Foreskin keratinocyte (primary cell): ENCODE measurements at places on chromosomes 12 and 14. TPM values are rescaled to one million over a fixed set of nuclear protein-coding genes. Genes with fewer than 3 reads are reported as not detected.

DNA sequence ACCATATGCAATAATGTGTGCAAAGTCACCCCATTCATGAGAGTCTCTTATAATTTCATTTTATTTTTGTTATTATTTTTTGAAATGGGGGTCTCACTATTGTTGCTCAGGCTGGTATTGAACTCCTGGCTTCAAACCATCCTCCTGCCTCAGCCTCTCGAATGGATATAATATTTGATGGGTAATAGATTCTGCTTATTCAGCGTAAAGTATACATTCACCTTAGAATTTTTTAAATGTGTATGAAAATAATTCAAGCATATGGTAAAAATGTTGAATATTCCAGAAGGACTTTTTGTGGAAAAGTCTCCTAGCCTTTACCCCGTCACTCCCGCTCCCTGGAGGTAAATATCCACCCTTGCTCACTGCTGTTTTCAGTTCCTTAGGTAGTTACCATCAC is 23.4 kb upstream of the SSPN start:
- DNase-seq = no peak

DNA sequence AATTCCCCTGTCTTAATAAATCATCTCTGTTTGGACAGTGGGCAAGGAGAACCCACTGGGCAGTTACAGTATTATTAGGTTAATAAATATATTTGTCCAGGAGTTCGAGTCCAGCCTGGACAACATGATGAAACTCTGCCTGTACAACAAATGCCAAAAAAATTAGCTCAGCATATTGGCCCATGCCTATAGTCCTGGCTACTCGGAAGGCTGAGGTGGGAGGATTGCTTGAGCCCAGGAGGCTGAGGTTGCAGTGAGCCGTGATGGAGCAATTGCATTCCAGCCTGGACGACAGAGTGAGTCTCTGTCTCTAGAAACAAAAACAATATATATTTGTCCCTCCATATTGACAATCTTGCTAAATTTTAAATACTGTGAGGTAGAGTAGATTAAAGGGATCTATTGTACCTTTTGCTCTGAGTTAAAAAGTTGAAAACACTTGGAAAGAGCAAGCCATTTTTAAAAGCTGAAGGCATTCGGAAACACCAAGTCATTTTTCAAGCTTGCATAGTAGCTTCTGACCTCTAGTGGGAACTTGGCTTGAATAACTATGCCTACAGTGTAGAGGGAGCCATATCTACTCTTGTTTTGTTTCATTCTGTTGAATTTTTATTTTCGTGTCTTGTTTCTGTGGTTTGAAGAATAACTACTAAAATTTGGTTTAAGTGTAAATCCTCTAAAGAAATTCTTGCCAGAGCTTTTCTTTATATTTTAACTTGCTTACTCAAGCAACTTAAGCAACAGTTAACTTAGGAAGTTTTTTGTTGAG is 14.6 kb upstream of the EEA1 start:
- no peak for DNase-seq

GRCh38 chr14:87829543-87829942 is 163.4 kb downstream of the GALC start:
- DNase-seq = no peak

DNA sequence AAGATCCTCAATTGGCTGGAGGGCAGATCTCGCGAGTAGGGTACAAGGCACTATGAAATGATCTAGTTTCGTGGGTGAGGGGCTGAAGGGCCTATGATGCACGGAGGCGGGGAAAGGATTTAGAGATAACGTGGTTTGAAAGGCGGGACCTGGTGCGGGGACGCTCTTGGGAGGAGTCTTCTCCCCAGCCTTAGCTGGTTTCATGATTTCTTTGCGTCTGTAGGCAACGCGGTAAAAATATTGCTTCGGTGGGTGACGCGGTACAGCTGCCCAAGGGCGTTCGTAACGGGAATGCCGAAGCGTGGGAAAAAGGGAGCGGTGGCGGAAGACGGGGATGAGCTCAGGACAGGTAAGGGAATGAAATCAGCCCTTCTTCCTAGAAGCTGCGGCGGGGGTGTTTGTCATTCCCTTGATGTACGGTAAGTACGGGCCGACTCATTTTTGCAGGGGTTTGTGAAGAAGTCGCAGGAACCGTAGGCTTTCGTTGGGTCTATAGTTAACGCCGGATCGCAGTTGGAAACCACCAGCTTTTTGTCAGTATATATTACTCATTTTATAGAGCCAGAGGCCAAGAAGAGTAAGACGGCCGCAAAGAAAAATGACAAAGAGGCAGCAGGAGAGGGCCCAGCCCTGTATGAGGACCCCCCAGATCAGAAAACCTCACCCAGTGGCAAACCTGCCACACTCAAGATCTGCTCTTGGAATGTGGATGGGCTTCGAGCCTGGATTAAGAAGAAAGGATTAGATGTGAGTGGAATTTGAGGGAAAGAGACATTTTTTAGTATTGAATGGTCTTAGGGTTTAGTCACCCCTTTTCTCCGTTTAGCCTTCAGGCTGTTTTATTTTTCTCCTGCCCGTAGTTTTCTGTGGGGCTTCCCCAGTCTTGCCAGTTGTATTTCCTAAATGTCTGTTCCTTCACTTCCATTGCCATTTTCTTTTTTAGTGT is 602 bp downstream of the APEX1 start:
- peak; percentile 93 for DNase-seq

DNA sequence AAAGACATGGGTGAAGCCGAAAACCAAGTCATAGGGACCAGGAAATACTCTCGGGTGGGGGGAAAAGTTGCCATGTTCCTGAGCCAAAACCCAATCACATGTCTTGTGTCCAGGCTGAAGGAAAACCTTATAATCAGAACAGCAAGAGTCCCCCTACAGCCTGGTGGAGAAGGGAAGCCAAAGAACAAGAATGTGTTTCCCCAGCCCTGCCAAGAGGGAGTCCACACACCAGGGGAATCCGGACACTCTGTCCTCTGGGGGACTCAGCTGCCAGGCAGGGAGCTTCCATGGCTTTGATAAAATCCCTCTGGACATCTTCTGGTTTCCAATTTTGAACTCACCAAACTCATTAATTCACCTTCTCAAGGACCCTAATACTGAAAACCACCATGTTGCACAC is 273.0 kb downstream of the FOXN3 start:
- no peak for DNase-seq

DNA sequence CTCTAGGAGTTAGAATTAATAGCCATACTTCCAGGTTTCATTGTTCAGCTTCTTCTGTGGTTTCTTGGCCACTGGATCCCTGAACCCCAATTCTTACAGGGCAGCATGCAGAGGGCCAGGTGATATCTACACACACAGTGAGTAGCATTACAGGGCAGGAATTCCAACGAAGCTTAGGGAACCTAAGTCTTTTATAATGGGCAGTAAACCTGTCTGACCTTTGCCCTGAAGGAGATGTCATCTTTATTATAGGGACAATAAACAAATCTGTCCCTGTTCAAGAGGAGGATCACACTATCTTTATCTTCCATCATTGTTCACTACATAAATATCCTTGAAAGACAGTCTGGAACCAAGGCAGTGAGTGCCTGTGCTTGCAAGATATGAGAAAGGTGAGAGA is 11.7 kb upstream of the EML5 start:
- DNase-seq = no peak

GRCh38 chr12:113271466-113271852 is 50.2 kb downstream of the TPCN1 start:
- DNase-seq = peak; percentile 9

DNA sequence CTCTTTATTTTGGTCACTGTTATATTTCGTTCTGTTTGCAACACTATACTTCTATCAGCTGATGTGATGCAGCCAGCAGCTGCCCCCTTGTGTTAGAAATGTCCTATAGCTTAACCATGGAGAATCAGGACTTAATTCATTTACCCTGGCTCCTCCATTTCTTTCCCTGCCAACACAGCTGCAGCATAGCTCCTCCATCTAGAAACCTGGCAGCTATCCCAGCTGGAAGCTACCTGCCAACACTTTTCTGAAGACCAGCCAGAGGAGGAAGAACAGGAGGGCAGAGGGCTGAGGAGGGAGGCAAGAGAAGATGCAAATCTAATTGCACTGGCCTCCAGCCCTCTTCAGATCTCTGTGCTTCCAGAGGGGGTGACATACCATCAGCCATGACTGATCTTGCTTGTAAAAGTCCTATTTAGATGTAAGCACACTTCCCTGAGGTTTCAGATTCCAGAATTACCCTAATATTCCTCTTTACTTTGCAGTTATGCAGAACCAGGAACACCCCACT is 156.8 kb upstream of the TMEM260 start:
- peak; percentile 11 for DNase-seq

- no peak for DNase-seq
These were observed 22.8 kb upstream of the SRRM4 start for GRCh38 chr12:118958520-118958919.

- DNase-seq = no peak
These were observed 2.8 kb downstream of the ZFP36L1 start for GRCh38 chr14:68789821-68790643.

- DNase-seq = no peak
These were observed 14.3 kb downstream of the SLC38A2 start for GRCh38 chr12:46358325-46358700.

DNA sequence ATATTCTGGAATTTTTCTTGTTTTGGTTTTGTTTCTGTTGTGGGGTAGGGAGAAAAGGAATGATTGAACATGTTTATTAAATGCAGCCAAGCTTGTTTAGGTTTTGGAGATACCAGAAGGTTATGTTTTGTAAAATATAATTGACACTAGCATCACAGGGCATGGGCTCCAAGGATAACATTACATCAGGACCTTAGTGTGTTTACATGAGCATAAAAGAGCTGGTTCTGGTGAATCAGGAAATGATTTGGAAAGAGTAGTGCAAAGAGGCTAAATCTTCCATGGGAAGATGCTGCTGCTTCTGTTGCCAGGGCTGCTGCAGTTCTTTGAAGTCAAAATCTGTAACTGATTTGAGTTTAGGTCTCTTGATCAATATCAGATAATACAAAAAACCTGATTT is 118.7 kb downstream of the ETNK1 start:
- no peak for DNase-seq

GRCh38 chr14:56004786-56005185 is 113.4 kb upstream of the PELI2 start:
- DNase-seq = no peak

GRCh38 chr12:47071241-47071852 is 8.1 kb upstream of the PCED1B start:
- no peak for DNase-seq

DNA sequence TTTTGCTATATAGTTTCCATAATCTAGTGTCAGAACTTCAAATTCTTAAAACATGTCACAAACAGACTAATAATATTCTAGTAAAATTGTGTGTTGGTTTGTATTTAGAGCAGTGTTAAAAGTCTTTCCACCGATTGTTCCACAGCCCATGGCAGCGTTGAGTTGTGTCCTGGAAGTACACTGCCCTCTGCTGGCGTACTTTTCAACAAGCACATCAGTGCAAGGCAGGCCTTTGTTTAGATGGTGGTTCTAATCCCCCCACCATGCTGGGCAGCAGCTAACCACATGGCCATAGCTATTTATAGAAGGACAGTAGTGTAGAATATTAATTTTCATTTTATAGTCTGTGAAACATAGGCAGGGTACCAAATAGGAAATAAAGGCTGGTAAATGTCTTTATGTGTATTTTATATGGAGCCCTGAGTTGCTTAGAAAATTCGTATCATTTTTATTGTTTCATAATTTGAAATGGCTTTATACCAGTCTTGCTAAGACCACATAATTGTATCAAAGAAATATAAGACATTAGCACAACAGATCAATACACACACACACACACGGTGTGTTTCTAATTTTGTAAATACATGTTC is 235.4 kb downstream of the SEC23A start:
- peak; percentile 41 for DNase-seq

DNA sequence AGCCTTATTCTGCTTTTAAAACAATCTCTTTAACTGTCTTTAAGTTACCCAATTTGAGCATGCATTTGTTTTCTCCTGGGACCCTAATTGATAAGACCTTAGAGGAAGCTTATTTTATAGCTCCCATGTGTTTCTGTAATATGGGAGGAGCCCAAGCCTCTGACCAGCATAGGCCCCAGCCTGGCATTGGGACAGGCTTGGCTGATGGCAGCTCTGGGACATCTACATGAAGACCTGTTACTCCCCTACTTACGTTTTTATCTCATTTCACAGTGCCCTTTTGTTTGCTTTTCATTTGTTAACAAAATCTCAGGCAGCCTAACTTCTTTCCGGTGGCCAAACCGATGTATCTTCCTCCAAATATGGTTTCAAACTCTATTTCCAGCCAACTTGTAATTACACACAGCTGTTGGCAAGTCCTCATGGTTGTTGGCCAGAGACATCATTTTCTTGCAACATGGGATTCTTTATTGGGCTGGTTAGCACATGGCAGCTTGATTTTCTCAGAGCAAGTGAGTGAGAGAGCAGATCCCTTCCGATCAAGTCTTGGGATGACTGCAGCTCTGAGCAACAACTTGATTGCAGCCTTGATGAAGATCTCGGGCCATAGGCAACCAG is 1117.5 kb downstream of the AACS start:
- no peak for DNase-seq

DNA sequence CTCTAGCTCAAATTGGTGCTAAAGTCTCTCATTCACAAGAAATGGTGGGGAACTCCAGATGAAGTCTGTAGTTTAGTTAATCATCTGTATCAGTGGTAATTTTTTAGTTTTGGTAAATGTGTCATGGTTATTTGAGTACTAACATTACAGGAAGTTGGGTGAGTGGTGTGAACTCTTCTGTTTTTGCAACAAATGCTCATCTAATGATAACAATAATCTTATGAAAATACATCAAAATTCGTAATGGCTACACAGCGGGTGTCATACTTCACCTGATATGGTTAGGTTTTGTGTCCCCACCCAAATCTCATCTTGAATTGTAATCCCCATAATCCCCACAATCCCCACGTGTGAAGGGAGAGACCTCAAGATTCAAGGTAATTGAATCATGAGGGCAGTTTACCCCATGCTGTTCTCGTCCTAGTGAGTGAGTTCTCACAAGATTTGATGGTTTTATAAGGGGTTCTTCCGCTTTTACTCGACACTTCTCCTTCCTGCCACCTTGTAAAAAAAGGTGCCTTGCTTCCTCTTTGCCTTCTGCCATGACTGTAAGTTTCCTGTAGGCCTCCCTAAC is 209.3 kb upstream of the FOXN3 start:
- no peak for DNase-seq

GPX2 gene
- 4.9 and 10.0 TPM in 2 replicates for polyA plus RNA-seq

ALDH1L2 gene
- polyA plus RNA-seq = 1.6 and 4.4 TPM in 2 replicates

CYP46A1 gene
- polyA plus RNA-seq = 0.02 TPM in 1 of 2 replicates, not detected in the other

TEX22 gene
- polyA plus RNA-seq = 0.01 and 0.02 TPM in 2 replicates

DAO gene
- polyA plus RNA-seq = not detected in 2 replicates

SMCO3 gene
- not detected in 2 replicates for polyA plus RNA-seq

CISTR gene
- polyA plus RNA-seq = not detected in 2 replicates

RERG gene
- 0.03 TPM in 1 of 2 replicates, not detected in the other for polyA plus RNA-seq

CLEC14A gene
- not detected in 2 replicates for polyA plus RNA-seq
